Endothelial cell of umbilical vein (primary cell): ENCODE measurements at places on chromosomes 6 and 20. TPM values are rescaled to one million over a fixed set of nuclear protein-coding genes. Genes with fewer than 3 reads are reported as not detected.

Gene TREM1
- total RNA-seq, result not detected in 2 replicates

- no peak overlapping the region for H3K27ac ChIP-seq
- DNase-seq, result no peak
- peaks cover 40% of the 10 kb centered on the region for H3K4me1 ChIP-seq
- no peaks in the 10 kb centered on the region for H3K36me3 ChIP-seq
These were observed 187.3 kb upstream of the JAG1 start for GRCh38 chr20:10861090-10861489.

GRCh38 chr6:18985996-18986395 lies 598.8 kb downstream of the RNF144B start:
- DNase-seq, result no peak
- H3K27ac ChIP-seq, result no peak overlapping the region
- no peak overlapping the region for H3K4me3 ChIP-seq
- H3K4me1 ChIP-seq, result no peaks in the 10 kb centered on the region
- H3K36me3 ChIP-seq, result no peaks in the 10 kb centered on the region

DNA sequence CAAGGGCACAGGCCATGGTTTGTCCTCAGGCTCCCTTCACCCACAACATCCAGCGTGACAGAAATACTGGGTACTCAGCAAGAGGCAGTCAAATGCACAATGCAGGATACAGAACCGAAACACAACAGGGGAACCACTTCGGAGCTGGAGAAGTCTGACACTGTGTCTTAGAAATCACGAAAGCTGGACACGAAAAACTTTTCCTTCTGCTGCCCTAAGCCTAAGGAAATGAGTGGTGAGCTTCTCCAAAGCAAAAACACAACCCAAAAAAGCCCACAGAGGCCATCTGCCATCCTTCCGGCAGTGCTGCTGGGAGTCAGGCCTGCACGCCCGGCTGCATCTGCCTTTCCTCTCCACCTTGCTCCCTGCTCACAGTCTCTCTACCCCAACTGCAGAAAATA lies 106.3 kb downstream of the SLC23A2 start:
- H3K27me3 ChIP-seq, result no peaks in the 10 kb centered on the region
- H3K4me3 ChIP-seq, result no peak overlapping the region
- no peak for DNase-seq

Gene SMIM29
- 37.3 and 37.6 TPM in 2 replicates for total RNA-seq

DNA sequence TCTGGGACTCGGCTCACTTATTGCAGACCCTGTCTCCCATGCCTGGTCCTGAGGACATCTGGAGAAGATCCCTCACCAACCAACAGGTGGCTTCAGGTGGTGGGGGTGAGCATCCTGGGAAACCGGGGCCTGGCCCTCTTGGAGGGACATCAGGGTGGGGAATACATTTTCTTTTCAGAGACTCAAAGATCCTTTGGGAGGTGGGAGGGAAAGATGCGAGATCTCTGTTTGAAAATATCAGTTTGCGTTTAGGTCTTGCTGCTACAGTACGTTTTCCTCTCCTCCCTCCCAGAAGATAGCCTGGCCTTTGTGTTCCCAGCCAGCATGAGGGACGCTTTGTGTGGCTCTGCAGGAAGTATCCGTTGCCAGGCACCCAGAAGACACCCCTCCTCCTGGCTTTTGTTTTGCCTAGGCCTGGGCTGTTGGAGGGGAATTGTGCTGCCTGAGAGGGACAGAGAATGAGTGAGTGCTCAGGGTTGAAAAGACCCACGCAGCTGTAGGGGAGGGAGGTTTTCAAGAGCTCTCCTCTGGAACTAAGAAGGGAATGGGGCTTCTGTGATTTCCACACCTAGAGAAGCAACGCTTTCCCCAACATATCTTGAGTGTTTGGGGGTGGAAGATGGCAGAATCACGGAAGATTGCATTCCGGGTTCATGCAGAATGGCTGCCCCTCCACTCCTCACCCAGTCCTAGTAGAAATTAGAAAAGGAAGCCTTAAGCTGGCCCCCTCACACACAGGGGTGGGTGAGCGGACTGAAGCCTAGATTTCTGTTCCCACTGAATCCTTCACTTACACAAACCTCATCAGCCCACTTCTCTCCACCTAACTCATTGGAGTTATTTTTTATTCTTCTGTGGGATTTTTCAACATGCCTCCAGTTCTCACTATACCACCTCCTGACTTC lies 22.0 kb upstream of the SLC2A12 start:
- no peak overlapping the region for H3K27ac ChIP-seq
- peaks cover 4% of the 10 kb centered on the region for H3K27me3 ChIP-seq
- H3K36me3 ChIP-seq, result no peaks in the 10 kb centered on the region

GRCh38 chr6:109705258-109705657 lies 14.2 kb downstream of the FIG4 start:
- no peaks in the 10 kb centered on the region for H3K27me3 ChIP-seq
- no peak overlapping the region for H3K4me3 ChIP-seq
- H3K4me1 ChIP-seq, result no peaks in the 10 kb centered on the region
- no peaks in the 10 kb centered on the region for H3K36me3 ChIP-seq
- H3K27ac ChIP-seq, result no peak overlapping the region
- DNase-seq, result peak; percentile 90

Gene RNF182
- 0.78 and 0.93 TPM in 2 replicates for total RNA-seq

Gene TNFRSF6B
- total RNA-seq, result 0.69 TPM in 1 of 2 replicates, not detected in the other

GRCh38 chr20:41110012-41110411 lies 27.3 kb upstream of the PLCG1 start:
- H3K4me1 ChIP-seq, result no peaks in the 10 kb centered on the region
- no peaks in the 10 kb centered on the region for H3K27me3 ChIP-seq
- no peak overlapping the region for H3K4me3 ChIP-seq
- peaks cover 33% of the 10 kb centered on the region for H3K36me3 ChIP-seq
- DNase-seq, result no peak
- H3K27ac ChIP-seq, result no peak overlapping the region

DNA sequence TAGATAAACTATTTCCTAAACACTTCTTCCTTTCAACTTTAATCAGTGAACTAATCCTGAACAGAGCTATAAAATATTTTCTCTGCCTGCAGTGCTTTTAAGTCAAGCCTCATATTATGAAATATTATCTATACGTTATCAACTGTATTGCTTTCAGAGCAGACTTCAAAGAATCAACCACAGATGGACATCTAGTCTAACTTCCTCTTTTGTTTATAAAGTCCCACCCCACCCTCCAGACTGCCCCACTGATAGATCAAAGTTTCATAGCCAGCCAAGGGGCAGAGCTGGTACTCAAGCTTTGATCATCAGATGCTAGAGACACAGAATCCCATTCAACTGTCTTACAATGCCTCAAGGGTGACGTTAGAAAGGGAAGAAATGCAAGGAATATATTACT lies 308.3 kb downstream of the LAMA2 start:
- no peak overlapping the region for H3K4me3 ChIP-seq
- H3K4me1 ChIP-seq, result peaks cover 7% of the 10 kb centered on the region
- no peaks in the 10 kb centered on the region for H3K36me3 ChIP-seq
- no peak overlapping the region for H3K27ac ChIP-seq
- peaks cover 7% of the 10 kb centered on the region for H3K27me3 ChIP-seq

DNA sequence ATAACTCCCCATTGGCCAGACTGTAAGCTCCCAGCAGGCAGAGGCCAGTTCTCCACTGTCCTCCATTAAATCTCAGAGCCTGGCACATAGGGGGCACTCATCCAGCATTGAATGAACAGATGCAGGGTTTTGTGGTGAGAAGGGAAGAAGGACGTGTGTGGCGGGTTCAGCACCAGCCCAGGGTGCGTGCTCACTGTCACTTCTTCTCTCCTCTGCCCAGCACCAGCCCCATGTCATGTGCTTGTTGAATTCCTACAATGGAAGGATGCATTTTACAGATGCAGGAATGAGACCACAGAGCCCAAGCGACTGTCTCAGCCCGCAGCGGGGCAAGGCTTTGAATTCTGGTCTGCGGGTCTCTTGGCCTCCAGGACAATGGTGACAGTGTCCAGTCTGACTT lies 149.9 kb downstream of the CEBPB start:
- peaks cover 4% of the 10 kb centered on the region for H3K4me1 ChIP-seq
- H3K27ac ChIP-seq, result no peak overlapping the region
- no peak for DNase-seq
- H3K36me3 ChIP-seq, result no peaks in the 10 kb centered on the region
- H3K4me3 ChIP-seq, result no peak overlapping the region

DNA sequence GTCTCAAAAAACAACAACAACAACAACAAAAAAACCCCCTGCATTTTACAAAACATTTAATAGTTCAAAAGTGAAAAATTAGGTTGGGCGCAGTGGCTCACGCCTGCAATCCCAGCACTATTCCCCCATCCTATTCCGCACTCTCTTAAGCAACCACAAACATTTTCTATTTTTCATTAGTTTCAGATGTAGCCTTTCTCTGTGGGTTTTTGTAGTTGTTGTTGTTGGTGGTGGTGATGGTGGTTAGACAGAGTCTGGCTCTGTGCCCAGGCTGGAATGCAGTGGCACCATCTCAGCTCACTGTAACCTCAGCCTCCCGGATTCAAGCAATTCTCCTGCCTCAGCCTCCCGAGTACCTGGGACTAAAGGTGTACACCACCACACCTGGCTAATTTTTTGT lies 6.4 kb upstream of the GMNN start:
- DNase-seq, result no peak
- no peak overlapping the region for H3K27ac ChIP-seq
- no peaks in the 10 kb centered on the region for H3K27me3 ChIP-seq
- no peak overlapping the region for H3K4me3 ChIP-seq

Gene NFATC2
- 12.9 and 13.0 TPM in 2 replicates for total RNA-seq

GRCh38 chr20:46334303-46334904 lies 26.1 kb upstream of the CDH22 start:
- H3K4me1 ChIP-seq, result no peaks in the 10 kb centered on the region
- H3K36me3 ChIP-seq, result no peaks in the 10 kb centered on the region
- no peak overlapping the region for H3K27ac ChIP-seq
- H3K4me3 ChIP-seq, result no peak overlapping the region

Gene FAM209B
- total RNA-seq, result not detected in 2 replicates

GRCh38 chr6:154156135-154156896 lies 117.3 kb downstream of the OPRM1 start:
- H3K36me3 ChIP-seq, result no peaks in the 10 kb centered on the region
- no peaks in the 10 kb centered on the region for H3K27me3 ChIP-seq
- no peak overlapping the region for H3K4me3 ChIP-seq
- no peak overlapping the region for H3K27ac ChIP-seq
- H3K4me1 ChIP-seq, result no peaks in the 10 kb centered on the region

DNA sequence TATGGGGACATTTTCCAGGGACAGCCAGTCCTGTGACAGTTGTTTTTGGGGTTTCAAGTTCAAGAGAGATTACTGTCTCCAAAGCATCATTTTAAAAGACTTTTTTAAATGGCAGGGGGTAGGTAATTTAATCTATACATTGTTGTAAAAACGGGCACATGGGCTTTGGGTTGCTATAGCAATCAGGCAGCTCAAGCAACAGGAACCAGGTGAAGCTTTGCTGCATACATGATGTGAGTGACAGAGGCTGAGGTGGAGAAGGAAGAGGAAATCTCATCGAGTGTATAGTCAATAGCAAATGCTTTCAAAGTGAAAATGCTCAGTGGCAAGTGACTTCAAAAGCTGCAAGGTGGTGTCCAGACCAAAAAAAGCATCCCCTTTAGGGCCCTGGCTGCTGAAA lies 277.4 kb upstream of the JAG1 start:
- H3K4me1 ChIP-seq, result no peaks in the 10 kb centered on the region
- no peak overlapping the region for H3K27ac ChIP-seq
- no peaks in the 10 kb centered on the region for H3K36me3 ChIP-seq
- no peaks in the 10 kb centered on the region for H3K27me3 ChIP-seq
- DNase-seq, result no peak

GRCh38 chr6:7893342-7893741 lies 17.2 kb downstream of the TXNDC5 start:
- no peak overlapping the region for H3K4me3 ChIP-seq
- no peaks in the 10 kb centered on the region for H3K27me3 ChIP-seq
- no peak for DNase-seq
- H3K27ac ChIP-seq, result peak overlapping the region; percentile 8
- H3K4me1 ChIP-seq, result peaks cover 52% of the 10 kb centered on the region
- peaks cover 87% of the 10 kb centered on the region for H3K36me3 ChIP-seq

Gene THBS2
- total RNA-seq, result not detected in 2 replicates

DNA sequence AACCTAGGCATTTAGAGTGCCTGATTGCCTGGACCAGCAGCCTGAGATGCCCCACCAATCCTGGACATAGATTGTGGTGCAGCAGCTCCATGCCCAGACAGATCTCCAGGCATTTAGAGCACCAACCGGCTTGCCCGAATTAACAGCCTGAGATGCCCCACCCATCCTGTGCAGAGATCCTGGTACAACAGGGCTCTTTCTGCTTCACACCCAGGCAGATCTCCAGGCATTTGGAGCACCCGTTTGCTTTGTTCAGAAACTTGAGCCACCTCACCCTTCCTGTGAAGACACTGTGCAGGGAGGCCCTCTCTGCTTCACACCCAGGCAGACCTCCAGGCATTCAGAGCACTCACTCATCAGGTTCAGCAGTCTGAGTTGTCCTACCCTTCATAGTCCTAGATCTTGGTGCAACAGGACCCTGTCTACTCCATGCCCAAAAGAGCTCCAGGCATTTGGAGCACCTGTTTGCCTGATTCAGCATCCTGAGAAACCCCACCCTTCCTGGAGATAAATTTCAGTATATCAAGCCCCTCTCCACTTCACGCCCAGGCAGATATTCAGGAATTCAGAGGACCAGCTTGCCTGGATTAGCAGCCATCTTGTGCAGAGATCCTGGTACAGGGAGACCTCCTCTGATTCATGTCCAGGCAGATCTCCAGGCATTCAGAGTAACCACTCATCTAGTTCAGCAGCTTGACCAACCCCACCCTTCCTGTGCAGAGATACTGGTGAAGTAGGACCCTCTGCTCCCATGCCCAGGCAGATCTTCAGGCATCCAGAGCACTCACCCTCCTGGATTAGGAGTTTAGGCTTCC lies 189.2 kb upstream of the FERMT1 start:
- no peak for DNase-seq
- no peaks in the 10 kb centered on the region for H3K27me3 ChIP-seq
- no peak overlapping the region for H3K4me3 ChIP-seq
- no peaks in the 10 kb centered on the region for H3K36me3 ChIP-seq
- no peak overlapping the region for H3K27ac ChIP-seq
- H3K4me1 ChIP-seq, result no peaks in the 10 kb centered on the region

- no peak overlapping the region for H3K27ac ChIP-seq
- DNase-seq, result no peak
- peaks cover 19% of the 10 kb centered on the region for H3K27me3 ChIP-seq
- H3K36me3 ChIP-seq, result no peaks in the 10 kb centered on the region
These were observed 5.5 kb upstream of the MUC22 start for GRCh38 chr6:31004794-31005193.

DNA sequence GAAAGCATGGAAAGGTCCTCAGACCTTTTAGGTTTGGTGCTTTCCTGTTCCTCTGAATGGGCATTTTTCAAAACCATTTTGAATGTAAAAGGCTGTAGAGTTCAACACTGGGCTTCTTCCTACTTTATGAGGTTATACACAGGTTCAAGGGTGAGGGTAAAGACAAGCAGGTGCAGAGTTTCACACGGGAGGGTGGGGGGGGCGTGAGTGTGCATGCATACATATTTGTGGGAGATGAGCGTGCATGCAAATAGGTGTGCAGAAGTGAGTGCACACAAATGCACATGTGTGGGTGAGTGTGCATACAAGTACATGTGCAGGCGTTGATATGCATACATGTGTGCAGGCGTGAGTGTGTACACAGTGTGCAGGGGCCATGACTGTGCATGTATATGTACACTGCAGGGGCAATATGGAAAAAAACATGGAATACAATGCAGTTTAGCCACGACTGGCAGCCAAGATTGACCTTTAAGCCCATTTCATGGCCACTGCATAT lies 183.1 kb downstream of the GMPR start:
- H3K27ac ChIP-seq, result no peak overlapping the region
- H3K4me3 ChIP-seq, result no peak overlapping the region
- H3K36me3 ChIP-seq, result no peaks in the 10 kb centered on the region
- DNase-seq, result no peak

Gene MCHR2
- not detected in 2 replicates for total RNA-seq

- H3K27ac ChIP-seq, result no peak overlapping the region
- H3K4me3 ChIP-seq, result no peak overlapping the region
- no peaks in the 10 kb centered on the region for H3K27me3 ChIP-seq
- no peak for DNase-seq
These were observed 251.1 kb upstream of the CHD6 start for GRCh38 chr20:41869261-41869660.
